ENCODE measurements at places on chromosomes 2 and 18.
A peak's percentile ranks its signal among the peaks of the same experiment; 100 is the strongest.

GRCh38 chr2:187302116-187302515 lies 145.9 kb downstream of the CALCRL start:
- no peak for DNase-seq

GRCh38 chr2:237158194-237158593 lies 72.5 kb downstream of the COPS8 start:
- no peak for DNase-seq

DNA sequence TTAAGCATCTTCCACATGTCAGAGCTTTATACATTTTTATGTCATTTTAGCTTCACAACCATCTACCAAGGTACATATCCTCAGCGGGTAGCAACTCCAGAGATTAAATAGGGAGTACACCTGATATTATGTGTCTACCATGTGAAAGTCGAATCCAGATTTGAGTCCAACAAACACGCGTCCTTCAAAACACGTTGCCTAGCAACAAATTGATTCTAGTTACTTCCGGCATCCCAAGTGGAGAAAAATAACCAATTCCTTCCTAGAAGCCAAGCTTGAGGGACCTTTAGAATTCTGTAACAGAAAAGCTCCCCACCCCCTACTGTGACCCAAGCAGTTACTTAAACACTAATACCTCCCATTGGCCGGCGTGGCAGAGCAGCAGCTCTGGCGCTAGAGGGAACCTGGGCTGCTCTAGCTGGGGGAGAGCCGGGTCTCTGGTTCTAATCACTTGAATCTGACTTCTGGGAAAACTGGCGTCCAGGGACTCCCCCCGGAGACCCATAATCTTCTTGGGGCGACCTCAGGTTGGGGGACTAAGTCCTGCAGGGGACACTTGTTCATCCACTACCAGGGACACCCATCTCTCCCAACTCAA lies at the start of gene ERICH2:
TSS of gene ERICH2 (plus strand) at position 371 of the 598 bp plus-strand sequence. CDS start 304 bp downstream, outside the sequence.
- DNase-seq: no peak

GRCh38 chr2:26144953-26145680 lies 27.8 kb upstream of the GAREM2 start:
- DNase-seq: peak; percentile 37

GRCh38 chr2:11074246-11074820 lies 80.9 kb upstream of the SLC66A3 start:
- no peak for DNase-seq

GRCh38 chr18:8515142-8515865 lies 93.9 kb upstream of the RAB12 start:
- DNase-seq: no peak

DNA sequence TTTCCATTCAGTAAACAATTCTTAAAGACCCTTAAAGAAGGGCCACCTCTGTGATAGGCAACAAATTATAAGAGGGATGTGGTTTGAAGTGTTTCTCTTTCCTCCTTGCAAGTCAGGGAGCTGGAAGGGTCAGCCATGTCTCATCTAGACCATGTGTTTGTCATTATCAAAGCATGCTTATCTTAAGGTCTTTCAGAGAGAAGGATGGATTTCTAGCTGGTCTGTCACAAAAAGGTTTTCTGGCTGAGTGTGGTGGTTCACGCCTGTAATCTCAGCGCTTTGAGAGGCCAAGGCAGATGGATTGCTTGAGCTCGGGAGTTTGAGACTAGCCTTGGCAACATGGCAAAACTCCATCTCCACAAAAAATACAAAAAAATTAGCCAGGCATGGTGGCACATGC lies 59.2 kb upstream of the PEX13 start:
- no peak for DNase-seq

DNA sequence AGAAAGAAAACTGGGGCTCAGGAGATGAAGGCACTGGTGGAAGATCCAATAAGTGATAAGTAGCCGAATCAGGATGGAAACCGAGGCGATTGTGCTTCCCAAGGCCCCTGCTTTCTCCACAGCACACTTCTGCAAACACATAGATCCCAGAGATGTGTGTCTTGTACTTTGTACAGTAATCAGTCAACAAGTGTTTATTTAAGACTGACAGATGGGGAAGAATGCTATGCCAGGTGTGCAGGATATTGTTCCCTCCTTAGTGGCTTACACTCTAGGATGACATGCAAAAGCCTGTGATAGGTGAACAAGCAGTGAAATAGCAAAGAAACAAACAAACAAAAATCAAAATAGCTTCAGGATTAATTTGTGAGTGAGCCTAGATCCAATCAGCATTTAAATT lies 116.6 kb downstream of the ACTR3 start:
- DNase-seq: no peak

DNA sequence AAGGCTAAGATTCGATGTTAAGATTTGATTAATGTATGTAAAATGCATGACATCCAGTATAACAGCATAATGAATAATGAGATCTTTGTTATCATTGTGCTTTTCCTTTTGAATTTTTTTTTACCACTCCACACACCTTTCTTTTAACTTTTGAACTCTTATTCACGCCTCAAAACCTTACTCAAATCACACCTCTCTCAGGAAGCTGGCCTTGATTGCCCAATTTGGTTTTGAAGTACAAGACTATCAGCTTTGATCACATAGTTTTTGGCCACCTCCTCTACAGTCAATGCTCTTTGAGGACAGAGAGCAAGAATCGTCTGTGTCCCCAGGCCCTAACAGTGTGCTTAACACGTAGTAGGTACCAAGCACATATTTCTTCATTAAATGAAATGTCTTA lies 29.9 kb upstream of the SLC9A2 start:
- DNase-seq: no peak

GRCh38 chr2:131493199-131493968 lies 1.2 kb upstream of the MZT2A start:
- no peak for DNase-seq

DNA sequence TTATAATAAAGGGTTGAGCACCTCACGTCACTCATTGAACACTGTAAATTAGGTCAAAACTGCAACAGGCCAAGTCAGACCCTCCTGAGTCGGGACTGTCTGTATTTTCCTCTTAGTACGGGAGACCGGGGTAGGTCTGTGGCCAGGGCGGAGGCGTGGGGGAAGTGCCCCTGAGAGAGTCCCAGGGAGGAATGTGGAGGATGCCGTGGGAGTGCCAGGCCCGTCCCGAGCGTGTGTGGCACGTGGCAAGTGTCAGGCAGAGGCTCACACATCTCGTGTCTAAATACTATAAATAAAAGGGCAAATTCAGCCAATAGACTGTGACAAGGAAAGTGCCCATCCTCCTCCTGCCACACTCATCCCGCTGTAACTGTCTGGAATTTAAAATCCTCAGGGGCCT lies 6.3 kb upstream of the HDAC4 start:
- no peak for DNase-seq

- no peak for DNase-seq
Observed at GRCh38 chr18:48724442-48724841, 185.6 kb downstream of the CTIF start.

- DNase-seq: no peak
Observed at GRCh38 chr2:178513876-178514275, 33.6 kb downstream of the PLEKHA3 start.

DNA sequence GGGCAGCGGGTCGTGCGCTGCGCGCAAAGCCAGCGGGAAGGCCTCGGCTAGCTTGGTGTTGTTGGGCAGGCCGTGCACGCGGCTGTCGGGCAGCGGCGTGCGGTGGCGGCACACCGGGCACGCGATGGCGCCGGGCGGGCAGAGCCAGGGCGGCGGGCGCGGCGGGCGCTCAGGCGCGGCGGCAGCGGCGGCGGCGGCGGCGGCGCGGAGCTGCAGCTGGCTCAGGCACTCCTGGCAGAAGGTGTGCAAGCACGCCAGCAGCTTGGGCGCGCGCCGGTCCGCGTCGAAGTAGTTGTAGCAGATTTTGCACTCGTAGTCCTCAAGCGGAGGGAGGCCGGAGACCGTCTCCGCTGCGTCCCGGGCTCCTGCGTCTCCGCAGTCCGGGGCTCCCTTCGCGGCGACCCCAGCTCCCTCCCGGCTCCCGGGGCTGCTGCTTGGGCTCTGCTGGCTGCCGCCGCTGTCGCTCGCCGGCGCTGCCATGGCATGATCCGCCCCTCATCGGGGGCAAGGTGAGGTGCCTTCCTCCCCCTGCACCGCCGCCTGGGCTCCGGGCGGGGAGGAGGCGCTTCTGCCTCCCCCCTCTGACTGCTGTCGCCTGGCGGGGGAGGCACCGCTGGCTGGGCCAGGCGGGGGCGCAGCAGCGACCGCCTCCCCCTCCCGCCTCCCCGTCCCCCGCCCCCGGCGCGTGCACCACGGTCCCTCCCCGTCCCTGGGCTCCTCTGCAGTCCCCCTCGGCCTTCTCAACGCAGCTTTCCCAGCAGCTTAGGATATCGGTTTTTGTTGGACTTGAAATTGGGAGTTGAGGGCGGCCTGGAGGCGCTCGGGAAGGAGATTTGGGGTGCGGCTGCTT lies 21.0 kb upstream of the PAX3 start:
- DNase-seq: no peak

DNA sequence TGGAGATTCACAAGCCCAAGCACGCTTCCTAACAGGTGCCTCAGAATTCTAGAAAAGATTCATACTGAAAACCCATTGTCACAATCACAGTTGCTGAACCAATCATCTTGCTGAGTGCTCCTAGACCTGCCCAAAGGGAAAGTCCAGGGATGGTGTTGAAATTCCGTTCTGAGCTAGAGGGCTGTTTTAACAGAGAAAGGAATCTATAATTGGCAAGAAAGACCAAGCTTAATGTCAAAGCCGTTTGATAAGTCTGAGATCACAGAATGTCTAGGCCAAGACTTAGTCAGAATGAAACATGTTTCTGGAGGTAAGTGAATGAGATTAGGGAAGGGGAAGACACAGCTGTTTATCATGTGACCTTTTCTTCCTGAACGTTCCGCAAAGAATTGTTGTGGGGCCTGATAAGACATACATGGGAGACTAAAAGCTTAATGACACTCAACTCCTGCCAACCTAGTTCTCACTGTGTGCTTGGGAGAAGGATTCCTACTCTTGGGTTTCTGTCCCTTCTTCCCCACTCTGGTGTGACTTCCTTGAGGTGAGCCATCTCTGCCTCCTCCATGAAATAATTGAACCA lies 27.5 kb downstream of the PMAIP1 start:
- DNase-seq: no peak

DNA sequence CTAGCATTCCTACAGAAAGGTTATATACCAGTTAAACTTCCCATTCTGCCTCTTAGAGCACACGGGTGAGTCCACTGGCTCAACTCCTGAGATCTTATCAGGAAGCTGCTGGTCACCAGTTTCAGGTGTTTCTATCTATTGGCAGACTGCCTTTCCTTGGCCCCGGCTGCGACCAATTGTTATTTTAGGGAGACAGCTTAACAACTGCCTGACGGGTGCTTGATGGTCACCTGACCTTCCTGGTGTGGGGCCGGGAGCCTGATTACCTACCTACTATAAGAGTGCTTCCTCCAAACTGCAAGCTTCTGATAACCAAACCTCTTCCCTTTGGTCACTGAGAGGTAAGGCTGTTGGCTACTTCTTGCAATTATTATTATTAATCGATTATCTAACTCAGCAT lies 122.1 kb upstream of the XIRP2 start:
- no peak for DNase-seq

DNA sequence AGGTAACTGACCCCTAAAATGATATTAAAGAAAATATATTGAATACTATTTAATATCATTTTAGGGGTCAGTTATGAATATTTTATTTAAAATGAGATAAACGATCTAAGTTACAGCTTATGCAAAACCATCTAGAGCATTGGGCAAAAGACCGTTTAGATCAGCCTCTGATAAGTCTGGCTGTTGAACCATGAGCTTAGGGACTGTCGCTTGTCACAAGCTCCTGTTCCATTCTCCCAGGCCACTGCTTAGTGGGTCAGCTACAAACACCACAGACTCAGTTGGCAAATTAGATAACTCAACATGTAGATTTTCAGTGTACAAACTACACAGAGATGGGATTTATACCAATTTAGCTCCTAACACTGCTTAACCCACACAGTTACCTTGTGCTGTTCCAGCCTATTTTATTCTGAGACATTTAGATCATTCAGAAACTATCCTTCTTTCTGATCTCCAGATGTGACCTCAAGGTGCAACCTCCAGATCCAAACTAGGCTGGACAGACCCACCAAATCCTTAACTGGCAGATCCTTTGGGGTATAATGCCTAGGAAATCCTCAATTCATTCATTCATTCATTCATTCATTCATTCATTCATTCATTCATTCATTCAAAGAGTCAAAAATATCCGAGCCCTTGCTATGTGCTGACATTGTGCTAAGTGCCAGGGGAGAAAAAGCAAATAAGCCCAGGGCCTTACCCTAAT lies 82.8 kb downstream of the HRH4 start:
- DNase-seq: no peak

DNA sequence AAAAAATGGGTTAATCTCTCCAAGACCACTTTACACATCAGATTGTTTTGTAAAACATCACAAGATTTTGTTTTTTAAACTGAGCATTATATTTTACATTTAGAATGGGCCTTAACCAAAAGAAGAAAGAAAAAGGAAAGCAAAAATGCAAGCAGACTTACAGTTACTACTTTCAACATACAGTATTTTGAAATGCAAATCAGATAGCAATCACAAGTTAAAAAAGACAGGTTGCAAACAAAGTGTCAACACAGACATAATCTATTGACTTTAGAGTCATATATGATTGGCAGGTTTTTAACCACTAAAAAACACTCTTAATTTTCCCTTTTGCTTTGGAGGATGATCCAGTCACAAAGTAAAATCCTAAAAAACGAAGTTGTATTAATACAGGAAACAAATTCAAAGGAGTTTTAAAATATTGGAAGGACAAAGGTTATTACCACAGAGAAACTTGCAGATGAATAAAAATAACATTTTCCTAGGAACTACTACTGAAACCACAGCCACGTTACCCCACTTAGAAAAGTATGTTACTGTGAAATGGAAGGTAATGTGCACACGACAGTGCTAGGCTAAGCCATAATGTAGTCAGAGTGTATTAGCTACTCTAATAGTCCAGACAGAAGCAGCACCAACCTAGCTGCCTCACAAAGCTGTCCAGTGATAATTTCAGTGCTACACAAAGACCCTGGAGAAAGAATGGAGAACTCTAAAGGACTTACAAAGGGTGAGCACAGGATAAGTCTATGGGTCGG lies 22.9 kb downstream of the DARS1 start:
- DNase-seq: no peak

GRCh38 chr18:11784674-11785304 lies 66.4 kb upstream of the CHMP1B start:
- no peak for DNase-seq

DNA sequence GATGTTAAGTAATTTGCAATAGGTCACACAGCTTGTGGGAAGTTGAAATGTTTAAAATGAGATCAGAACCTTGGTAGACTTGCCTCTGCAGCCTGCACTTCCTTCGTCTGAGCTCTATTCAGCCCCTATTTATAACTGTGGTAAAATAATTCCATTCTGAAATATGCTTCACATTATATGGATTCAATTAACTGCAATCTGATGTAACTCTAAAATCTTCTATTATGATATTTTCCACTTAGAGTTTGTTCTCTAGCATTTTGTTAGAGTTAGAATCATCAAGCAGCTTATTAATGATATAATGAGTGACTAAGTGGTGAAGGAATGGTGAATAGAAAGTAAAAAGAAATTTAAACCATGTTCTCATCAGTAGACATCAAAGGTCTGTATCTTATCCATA lies 139.6 kb upstream of the ARHGAP28 start:
- DNase-seq: no peak

GRCh38 chr2:134079373-134079772 lies 174.5 kb upstream of the MGAT5 start:
- no peak for DNase-seq
